SK-MEL-5 (cell line): ENCODE measurements at places on chromosomes 2 and 18. TPM values are rescaled to one million over a fixed set of nuclear protein-coding genes. Genes with fewer than 3 reads are reported as not detected.
A peak's percentile ranks its signal among the peaks of the same experiment; 100 is the strongest.

Gene DLX1
- 3.6 and 4.8 TPM in 2 replicates for total RNA-seq

Gene C2orf72
- 2.0 and 3.8 TPM in 2 replicates for total RNA-seq

- peak; percentile 13 for DNase-seq
Observed at GRCh38 chr2:11121099-11121822, 34.0 kb upstream of the SLC66A3 start.

DNA sequence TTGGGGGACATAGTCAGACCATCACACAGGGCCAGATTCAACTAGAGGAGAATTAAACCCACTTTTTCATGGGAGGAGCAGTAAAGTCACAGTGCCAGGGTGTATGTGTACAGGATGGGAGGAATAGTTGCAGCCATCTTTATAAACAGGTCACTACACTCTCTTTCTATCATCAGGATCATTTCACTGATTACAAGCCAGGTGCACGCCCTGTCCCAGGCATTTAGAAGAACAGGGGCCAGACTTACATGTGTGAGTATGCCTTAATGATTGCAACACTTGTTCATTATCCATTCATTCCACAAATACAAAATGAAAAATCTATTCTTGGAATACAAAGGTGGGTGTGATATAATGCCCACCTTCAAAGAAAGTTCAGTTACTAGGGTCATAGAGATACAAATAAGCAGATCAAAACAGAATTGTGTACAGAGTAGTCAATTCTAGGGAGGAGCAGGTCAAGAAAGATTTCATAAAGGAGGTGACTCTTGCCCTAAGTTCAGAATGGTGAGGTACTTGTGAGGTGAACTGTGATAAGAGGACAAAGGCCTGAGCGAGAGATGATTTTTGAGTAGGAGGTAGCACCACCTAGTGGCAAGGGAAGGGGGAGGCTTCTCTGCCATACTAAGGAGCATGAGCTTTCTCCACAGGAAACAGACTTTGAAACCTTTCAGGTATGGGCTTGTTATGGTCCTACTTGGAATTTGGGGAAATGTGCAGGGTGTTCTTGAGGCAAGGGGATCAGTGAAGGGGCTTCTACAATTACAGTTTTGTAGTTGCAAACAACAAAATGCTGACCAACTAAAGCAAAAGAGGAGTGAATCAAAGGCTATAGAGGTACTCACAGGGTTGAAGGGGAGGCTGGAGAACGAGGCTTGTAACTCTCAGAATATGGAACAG lies 156.3 kb downstream of the SUCLG1 start:
- DNase-seq = peak; percentile 74

- no peak for DNase-seq
Observed at GRCh38 chr2:201952187-201952586, 81.5 kb upstream of the FZD7 start.

- DNase-seq = no peak
Observed at GRCh38 chr2:122908159-122908558, 1116.9 kb upstream of the CNTNAP5 start.

Gene SMYD1
- 0.50 and 0.77 TPM in 2 replicates for total RNA-seq

Gene TMEM182
- total RNA-seq = 3.3 and 3.9 TPM in 2 replicates

- no peak for DNase-seq
Observed at GRCh38 chr2:15788830-15789229, 151.5 kb upstream of the MYCN start.

- no peak for DNase-seq
Observed at GRCh38 chr2:31141443-31142085, 3.3 kb upstream of the GALNT14 start.

Gene FOXD4L1
- total RNA-seq = not detected in 2 replicates

- DNase-seq = peak; percentile 29
Observed at GRCh38 chr2:229454934-229455631, 184.0 kb upstream of the PID1 start.

- DNase-seq = no peak
Observed at GRCh38 chr2:203585516-203585915, 50.4 kb upstream of the RAPH1 start.

Gene CDKL4
- 0.67 and 0.95 TPM in 2 replicates for total RNA-seq

DNA sequence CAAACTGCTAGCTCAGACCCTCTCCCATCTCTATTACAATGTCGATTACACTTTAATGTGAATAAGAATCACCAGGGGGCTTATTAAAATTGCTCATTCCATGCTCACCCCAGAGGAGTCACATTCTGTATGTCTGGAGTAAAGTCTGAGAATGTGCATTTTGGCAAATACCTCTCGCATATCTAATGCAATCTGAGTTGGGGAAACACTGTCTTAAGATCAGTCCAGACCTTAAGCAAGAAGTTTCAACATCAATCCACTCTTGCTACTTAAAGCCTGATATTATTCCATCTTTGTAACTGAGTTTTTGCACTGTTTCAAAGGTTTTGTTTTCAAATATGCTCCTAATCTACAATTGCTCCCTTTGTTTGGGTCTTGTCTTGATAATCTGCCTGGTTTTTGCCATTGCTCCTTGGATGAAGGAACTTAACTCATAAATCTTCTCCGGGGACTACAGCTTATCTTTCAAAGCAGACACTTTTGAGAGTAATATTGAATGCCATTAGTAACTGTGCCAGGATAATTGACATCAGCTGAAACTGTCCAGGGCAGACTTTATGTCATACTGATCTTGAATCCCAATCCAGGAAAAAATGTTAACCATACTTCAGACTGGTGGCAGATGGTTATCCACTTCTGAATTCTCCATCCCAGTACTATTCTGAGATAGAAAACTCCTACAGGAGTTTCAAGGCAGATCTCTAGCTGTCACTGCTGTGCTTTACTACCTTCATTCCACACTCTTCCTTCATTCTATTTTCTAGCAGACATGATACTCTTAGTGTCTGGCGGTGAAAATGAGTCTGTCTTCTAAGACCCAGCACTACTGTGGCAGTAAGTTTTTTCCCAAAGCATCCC lies 200.9 kb downstream of the ERBB4 start:
- no peak for DNase-seq

DNA sequence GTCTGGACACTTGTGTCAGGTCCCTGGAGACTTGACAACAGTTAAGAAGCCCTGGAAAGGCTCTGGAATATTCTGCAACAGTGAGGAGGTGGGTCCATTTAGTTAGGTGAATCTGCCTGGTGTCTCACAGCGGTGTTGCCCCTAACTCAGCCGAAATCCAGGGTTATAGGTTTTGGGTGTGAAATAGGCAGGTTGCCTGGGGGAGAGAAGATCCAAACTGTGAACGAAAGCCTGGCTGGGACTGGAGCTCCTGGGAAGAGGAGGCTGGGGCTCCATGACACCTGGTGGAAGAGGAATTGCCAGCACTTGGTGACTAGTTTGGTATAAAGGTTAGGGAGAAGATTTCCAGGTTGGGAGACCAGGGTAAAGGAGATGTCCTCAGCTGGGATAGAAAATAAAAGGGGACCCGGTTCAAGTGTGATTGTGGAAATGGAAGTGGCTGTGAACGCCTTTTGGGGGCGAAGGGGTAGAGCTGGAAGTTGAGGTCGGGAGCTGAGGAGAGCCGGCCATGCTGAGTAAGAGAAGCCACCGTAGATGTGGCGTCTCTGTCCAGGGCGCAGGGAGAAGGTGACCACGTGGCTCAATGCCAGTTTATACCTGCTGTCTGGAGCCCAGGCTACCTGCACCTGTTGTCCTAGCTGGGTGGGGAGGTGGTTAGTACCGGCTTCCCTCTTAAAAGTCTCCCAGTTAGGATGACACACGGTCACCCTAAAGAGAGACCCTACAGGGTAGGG lies 3.0 kb upstream of the GAREM2 start:
- DNase-seq = no peak

Gene ACVR1C
- 0.69 and 0.93 TPM in 2 replicates for total RNA-seq

Gene RGPD4
- total RNA-seq = 0.08 TPM in 1 of 2 replicates, not detected in the other

DNA sequence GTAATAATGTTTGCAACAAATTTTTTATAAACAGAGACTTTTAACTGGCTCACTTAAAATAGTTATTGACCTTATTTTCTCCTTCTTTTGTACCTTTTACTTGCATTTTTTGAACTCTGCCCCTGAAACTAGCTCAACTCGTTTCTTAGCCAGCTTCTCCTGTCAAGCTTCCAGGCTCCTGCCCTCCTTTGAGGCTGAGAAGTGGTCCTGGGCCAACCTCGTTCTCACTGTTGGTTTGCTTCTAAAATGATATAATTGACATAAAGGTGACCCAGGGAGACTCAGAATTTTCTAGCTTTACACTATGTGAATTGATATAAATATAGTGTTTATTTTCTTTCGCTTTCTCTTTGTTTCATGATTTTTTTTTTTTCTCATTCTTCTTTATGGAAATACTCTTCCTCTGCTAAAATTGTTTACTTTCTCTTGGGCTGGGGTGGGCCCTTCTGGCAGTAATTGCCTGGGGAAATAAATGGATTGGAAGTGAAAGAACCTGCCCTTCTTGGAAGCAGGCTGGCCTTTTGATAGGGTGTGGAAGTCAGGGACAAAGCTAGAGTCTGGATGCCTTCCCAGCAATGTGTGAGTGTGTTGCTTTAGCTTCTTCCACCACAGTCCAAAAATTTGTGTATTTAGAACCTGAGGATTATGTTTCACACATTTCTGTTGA lies 30.7 kb downstream of the GPD2 start:
- no peak for DNase-seq

DNA sequence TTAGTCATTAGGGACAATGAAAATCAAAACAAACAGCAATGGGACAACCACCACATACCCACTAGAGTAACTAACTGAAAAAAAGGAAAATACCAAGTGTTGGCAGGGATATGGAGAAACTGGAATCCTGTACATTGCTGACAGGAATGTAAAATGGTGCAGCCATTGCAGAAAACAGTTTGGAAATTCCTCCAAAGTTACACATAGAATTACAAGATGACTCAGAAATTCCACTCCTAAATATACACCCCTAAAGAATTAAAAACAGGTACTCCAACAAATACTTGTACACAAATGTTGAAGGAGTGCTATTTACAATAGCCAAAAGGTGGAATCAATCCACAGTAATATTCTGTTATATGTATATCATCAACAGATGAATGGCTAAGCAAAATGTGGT lies 110.9 kb downstream of the ROCK1 start:
- DNase-seq = no peak

DNA sequence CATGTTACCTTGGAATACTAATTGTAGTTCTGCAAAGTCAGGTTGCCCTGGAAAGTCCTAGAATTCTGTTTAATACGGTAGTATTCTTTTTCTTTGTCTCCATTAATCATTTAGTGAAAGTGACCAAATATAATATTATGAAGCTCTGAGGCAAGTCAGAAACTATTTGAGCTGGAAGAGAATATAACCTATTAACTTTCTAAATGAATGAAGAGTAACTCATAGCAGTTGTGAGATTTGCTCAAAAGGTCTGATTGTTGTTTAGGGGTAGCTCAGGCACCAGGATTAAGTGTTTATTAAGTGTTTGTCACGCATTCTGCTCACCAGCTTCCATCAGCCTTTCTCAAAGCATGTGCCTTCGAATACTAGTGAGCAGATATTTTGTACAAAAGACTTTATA lies 46.7 kb upstream of the SERPINE2 start:
- no peak for DNase-seq

DNA sequence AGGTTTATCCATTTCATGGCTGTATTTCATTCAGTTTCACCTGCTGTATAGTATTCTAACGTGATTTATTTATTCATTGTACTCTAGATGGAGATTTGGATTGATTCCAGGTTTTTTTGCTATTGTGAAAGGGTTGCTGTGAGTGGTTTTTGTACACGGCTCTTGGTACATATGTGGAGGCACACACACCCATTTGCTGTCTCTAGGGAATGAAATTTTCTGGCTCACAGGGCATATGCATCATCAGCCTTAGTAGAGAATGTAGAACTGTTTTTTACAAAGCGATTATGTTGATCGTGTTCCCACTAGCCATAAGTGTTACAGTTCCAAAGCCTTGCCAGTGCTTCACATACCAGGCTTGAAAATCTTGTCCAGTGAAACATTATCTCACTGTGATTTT lies 5.1 kb downstream of the SPTBN1 start:
- peak; percentile 53 for DNase-seq

Gene MC2R
- not detected in 2 replicates for total RNA-seq

- no peak for DNase-seq
Observed at GRCh38 chr18:64201781-64202180, 52.9 kb upstream of the LINC00305 start.

DNA sequence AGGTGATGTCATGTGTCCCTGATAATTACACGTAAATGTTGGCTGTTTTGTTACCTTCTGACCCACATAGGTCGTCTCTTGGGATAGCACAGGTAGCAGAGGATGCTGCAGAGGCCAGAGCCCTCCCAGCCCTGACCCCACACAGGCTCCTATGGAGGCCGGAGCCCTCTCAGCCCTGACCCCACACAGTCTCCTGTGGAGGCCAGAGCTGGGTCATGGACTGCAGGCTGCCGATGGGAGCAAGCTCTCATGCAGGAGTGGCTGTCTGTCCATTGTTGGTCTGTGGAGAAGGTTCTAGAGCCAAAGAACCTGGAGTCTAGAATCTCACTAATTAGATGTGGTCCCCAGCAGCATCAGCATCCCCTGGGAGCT lies 155.5 kb downstream of the LDLRAD4 start:
- no peak for DNase-seq

Gene ZCCHC2
- total RNA-seq = 8.4 and 12.7 TPM in 2 replicates

Gene DSG1
- total RNA-seq = 0.08 TPM in 1 of 2 replicates, not detected in the other

Gene DHRS9
- not detected in 2 replicates for total RNA-seq

DNA sequence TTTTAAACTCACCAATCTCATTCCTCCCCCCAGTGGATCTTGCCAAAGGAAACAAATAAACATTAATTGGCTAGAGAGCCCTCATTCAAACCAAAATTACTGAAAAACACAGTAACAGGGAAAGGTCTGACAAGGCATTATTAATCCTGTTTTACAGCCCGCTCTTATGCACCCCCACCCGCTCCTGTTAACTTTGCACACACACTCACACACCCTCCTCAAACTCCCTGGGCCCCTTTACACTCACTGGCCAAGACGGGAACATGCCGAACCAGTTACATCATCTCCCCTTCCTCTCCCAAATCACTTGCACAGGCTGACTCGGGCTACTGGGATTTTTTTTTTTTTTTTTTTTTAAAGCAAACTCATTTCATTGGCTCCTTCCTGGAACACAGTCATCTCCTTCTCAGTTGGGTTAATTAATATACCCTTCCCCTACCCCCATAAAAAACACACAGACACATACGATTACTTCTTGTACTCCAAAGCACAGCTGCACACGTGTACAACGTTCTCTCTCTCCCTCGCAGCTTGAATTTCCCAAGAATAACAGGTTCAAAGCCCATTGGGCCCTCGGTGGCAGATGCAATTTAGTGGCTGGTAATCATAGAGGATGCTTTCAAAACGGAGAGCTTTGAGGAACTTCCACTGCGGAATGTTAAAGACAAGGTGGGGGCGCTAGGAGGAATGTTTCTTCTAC lies 31.8 kb downstream of the KLF7 start:
- no peak for DNase-seq

Gene ADGRF3
- total RNA-seq = 0.05 TPM in 1 of 2 replicates, not detected in the other
